Dermis microvascular lymphatic vessel endothelial cell (primary cell): ENCODE measurements at places on chromosomes 13 and 19. TPM values are rescaled to one million over a fixed set of nuclear protein-coding genes. Genes with fewer than 3 reads are reported as not detected.

The VSIG10L gene
- 0.13 TPM in 2 replicates for total RNA-seq

- no peak for DNase-seq
These were observed 68.3 kb downstream of the ATP8A2 start for GRCh38 chr13:25440061-25440460.

DNA sequence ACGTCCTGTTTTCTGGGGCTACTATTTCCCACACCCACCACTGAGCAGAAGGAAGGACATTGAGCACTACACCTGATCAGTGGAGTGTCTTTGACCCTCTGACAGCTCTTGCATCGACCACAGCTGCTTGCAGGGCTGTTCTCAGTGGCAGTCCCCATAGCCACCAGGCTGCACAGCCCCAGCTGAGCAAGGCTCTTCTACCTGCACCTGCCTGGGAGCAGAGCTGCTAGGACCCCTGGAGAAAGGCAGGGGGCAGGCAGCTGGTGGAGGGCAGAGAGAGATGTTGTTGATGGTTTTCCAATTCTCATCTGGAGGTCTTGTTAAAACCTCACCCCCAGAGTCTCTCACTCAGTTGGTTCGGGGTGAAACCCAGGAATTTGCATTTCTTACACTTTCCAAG, 361.8 kb upstream of the ZNF507 start:
- no peak for DNase-seq

The ACER1 gene
- not detected in 2 replicates for total RNA-seq

DNA sequence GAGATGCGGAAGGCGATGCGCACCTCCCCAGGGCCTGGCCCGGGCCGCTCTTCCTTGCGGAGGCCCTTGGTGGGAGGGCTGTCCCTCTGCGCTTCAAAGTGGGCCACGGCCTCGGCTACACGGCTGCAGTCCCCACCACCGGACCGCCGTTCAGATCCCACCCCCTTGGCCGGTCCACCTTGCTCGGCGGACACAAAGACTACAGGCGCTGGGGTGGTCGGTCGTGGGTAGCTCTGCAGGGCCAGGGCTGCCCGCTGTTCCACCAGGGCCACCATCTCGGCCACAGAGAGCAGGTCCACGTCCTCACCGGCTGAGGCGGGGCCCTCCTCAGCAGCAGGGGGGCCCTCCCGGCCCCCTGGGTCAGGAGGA, 18.0 kb downstream of the FBXO46 start:
- no peak for DNase-seq
